ENCODE measurements at places on chromosomes 7 and 10.
A peak's percentile ranks its signal among the peaks of the same experiment; 100 is the strongest.

DNA sequence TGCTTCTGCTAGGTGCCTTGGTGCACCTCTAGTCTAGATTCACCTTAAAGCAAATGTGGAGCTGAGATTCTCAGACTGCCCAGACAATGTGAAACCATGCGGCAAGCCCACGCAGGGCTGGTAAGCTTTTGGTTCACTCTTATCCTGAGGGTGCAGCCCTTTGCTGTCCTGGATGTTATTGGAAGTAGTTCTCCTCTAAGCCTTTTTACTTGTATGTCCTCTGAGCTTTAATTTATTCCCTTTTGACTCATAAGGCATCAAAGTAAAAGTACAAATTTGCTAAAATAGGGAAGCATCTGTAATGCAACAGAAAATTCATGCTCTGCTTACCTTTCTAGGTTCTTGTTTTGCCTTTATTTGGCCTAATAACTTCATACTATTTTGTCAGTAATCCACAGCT is 186.8 kb downstream of the MACC1 start:
- no peak for DNase-seq

- DNase-seq: no peak
Measured at GRCh38 chr10:70680899-70681730, 8.8 kb downstream of the ADAMTS14 start.

DNA sequence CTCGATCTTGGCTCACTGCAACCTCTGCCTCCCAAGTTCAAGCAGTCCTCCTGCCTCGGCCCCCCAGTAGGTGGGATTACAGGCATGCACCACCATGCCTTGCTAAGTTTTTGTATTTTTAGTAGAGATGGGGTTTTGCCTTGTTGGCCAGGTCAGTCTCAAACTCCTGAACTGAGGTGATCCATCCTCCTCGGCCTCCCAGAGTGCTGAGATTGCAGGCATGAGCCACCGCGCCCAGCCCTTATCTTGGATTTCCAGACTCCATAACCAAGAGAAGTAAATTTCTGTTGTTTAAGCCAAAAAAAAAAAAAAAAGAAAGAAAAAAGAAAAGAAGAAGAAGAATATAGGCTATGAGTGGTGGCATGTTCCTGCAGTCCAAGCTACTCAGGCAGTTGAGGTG is 53.3 kb upstream of the RABGEF1 start:
- DNase-seq: no peak

DNA sequence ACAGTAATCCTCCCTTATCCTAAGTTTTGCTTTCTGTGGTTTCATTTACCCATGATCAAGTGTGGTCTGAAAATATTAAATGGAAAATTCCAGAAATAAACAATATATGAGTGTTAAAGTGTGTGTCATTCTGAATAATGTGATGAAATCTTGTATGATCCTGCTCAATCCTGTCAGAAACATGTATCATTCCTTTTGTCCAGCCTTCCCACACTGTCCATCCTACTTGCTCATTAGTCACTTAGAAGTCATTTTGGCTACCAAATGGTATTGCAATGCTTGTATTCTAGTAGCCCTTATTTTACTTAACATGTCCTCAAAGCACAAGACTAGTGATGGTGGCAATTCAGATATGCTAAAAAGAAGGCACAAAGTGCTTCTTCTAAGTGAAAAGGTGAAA is 1211.2 kb upstream of the SORCS1 start:
- no peak for DNase-seq

DNA sequence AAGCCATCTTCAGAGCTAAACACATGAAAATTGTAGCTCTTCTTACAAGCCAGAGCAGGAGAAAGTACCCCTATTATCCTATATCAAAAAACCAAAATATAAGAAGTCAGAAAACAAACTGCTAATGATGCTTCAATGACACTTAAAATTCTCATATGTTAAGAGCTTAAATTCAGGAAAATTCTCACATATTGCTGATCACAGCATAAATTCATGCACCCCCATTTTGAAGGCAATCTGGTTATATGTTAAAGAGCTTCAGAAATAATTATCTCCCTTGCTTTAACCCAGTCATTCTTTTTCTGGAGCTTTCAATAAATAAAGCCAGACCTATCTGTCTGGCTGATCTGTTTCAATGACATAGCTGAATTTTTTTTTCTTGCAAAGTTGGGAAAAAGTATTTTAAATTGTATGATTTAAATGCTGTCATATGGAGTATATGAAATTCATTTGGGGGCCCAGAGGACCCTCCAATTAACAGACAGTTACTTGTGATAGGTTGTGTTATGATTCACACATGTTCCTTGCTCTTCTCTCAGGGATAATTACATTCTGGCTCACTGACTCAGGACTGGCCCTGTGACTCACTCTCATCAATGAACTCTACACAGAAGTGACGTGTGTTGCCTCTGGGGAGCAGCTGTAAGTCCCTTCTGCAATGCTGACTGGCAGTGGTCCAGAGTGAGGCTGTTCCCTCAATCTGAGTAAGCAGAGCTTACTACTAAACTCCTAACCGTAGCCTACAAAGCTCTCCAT is 85.2 kb downstream of the HGF start:
- no peak for DNase-seq

DNA sequence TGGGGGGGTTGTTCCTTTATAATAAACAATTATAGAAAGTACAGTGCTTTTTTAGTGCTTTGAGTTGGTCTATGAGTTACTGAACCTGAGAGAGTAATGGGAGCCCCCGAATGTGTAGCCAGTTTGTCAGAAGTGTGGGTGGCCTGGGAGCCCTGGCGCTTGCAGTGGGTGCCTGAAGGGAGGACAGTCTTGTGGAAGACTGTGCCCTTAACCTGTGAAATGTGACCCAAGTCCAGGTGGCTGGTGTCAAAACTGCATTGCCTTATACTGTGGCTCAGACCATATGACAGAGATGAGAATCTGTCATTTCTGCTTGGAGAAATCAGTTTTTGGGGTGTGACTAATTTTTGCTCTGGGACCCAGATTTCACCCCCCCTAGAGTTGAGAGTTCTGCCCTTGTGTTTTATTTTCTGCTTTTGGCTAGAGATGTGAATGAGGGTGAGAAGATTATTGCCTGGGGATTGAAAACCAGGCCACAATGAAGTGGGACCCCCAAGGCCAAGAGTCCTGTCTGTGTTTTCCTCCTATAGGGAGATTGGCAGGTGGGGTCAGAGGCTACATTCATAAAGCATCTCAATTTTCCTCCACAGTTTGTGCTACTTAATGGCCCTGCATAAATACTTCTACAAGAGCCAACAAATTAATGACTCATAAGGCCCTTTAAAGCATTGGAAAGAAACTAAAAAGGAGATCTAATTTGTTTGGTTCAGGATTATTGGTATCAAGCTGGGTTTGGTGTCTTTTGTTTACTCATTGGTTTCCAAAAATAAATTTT is 24.1 kb upstream of the CARD11 start:
- DNase-seq: no peak

DNA sequence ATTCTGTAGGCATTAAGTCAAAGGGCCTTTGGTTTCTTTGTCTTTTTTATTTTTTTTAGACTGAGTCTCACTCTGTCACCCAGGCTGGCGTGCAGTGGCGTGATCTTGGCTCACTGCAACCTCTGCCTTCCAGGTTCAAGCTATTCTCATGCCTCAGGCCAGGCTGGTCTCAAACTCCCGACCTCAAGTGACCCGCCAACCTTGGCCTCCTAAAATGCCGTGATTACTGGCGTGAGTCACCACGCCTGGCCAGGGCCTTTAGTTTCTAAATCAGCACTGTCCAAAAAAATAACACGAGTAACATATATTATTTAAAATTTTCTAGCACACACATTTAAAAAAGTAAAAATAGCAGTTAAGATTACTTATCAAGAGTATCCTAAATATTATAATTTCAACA is 11.1 kb upstream of the ACSL5 start:
- no peak for DNase-seq

- DNase-seq: no peak
Measured at GRCh38 chr10:18205098-18205834, 65.0 kb downstream of the CACNB2 start.

GRCh38 chr10:117352724-117353123 is 22.5 kb downstream of the PDZD8 start:
- no peak for DNase-seq

- DNase-seq: no peak
Measured at GRCh38 chr10:79244841-79245504, 102.3 kb upstream of the PPIF start.

DNA sequence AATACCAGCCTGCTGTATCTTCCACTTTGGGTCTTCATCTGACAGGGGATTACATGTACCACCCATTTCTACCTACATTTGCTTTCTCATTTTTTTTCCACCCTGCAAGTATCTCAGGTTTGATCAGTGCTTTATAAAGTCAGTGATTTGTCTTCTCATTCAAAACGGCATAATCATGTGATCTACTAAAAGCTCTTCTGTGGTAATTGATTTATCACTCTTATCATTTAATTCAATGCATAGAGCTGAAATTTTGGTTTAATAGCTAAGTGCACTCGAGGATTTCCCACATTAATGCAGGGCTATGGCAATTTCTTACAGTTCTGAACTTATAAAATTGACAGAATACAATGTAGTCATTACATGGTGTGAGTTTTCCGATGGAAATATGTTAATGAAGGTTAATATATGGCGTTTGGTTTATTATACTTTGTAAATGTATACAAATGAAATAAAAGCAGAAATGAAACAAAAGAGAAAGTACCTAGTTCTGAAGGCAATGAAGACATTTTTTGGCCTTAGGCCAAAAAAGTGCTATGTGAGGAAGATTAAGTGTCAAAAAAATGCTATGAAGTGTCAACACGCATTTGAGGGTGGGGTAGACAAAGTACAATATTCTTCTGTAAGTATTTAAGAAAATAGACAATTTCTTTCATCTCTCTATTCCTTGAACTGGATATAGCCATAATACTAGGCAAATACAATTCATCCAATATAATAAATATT is 457.3 kb downstream of the ETV1 start:
- no peak for DNase-seq

- no peak for DNase-seq
Measured at GRCh38 chr10:53434413-53434812, 661.8 kb upstream of the MBL2 start.

GRCh38 chr10:31749301-31749700 is 179.3 kb downstream of the ARHGAP12 start:
- no peak for DNase-seq

DNA sequence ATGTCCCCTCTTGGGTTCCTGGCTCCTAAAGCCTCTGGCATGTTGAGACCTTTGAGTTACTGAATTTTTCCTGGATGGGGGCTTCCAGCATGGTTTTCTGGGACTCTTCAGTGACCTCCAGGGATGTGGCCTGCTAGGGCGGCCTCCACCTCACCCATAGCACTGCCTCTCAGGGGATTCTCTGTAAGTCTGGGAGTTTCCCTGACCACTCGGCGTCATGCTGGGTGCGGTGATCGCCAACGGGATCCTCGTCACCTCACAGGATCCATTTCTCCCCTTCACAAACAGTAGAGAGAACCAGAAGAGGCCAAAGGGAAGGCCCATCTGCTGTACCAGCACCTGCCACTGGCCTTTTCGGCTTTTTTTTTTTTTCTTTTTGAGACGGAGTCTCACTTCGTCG is 84.3 kb downstream of the NPTX2 start:
- DNase-seq: no peak

DNA sequence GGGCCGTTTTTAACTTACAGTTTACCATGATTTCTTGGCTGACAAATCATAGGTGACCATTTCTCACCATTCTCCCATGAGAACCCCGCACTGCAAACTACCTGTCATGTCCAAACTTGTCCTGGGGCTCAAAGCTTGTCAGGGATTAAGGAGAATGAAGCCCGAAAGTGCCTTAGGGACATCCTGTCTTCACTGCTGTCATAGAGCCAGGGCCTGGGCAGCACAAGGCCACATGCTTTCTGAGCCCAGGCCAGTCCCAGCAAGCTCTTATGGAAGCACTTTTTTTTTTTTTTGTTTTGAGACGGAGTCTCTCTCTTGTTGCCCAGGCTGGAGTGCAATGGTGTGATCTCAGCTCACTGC is 33.9 kb downstream of the CCM2 start:
- no peak for DNase-seq

DNA sequence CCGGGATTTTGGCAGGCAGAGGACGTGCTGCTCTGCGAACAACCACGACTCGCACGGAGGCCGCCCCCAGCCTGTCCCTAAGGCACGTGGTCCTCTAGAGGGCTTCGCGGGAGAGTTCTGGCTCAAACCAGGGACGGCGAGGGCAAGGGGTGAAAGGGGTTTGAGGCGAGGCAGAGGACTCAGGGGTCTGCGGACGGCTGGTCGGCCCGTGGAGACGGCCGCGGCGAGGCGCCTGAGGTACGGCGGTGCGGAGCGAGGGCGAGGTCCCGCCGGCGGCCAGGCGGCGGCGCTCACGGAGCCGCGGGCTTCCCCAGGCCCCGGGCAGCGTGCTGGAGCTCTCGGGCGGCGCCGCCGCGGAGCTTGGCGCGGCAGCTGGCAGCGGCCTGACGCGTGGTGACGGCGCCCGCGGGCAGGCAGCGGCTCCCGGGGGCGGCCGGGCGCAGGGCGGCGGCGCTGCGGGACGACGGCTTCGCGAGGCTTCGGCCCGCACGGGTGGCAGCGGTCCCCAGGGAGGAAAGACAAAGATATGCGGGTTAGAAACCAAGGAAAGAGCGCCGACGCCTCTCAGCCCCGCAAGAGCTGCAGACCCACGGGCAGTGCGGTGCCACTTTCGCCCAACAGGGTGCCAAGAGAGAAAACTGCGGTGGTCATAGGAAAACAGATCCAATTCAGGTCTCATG is 44.8 kb downstream of the ZNF800 start:
- peak; percentile 64 for DNase-seq

DNA sequence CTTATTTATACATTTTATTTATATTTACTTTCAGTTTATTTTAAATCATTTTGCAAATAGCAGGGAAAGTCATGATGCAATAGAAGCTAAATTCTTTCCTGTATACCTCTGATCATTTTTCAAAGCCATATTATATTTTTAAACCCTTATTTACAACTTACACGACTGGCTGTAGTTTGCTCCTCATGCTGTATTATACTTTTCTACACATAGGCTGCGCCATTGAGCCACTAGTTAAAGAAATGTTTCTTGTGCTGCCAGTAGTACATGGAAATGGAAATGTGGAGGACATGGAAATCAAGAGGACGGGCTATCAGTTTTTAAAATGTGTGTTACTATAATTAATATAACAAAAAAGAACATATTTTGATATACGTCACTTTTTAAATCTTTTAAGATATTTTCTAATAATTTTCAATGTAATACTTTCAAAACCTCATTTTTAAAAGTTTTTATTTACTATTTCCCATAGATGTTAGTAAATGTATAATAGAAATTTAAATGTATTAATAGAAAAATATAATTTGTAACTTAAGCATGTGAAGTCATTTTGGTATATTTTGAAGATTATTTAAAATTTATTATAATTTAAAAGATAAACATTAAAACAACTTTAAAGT is 118.5 kb downstream of the VTI1A start:
- DNase-seq: no peak

- DNase-seq: no peak
Measured at GRCh38 chr7:106864298-106865081, 592 bp upstream of the PIK3CG start.

- no peak for DNase-seq
Measured at GRCh38 chr10:21021843-21022594, 124.9 kb upstream of the NEBL start.

GRCh38 chr7:5360451-5360850 is 63.2 kb downstream of the TNRC18 start:
- no peak for DNase-seq

All from activated CD4-positive, alpha-beta T cell treated with anti-CD3 and anti-CD28 coated beads, Interleukin-2, amount 50 U/mL, for 4 hours (primary cell).